ENCODE measurements at places on chromosomes 2 and 18.

- DNase-seq: no peak
These were observed 211.5 kb upstream of the RAB6C start for GRCh38 chr2:129768036-129768386.

GRCh38 chr2:238286987-238287736 is 1.2 kb downstream of the PER2 start:
- no peak for DNase-seq

- no peak for DNase-seq
These were observed 7.5 kb upstream of the RNF144A start for GRCh38 chr2:6909431-6910385.

DNA sequence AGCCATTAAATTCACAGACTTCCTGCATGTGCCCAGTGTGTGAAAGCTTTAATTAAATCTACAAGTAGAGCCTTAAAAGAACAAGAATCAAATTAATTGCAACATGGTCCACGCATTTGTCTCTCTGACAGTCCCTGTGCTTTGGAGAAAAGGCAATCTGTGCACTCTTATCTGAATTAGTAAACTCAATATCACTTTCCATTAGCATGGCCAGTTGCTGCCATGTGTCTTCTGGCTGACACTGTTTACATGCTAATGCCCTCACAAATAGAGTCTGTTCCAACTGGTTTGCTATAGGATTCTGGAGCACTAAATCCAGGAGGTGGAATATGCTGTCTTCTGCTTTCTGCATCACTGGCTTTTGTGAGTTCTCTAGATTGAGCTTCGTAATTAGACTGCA is 434.5 kb upstream of the RAB12 start:
- no peak for DNase-seq

- no peak for DNase-seq
These were observed 66.2 kb downstream of the MAP4K4 start for GRCh38 chr2:101763496-101764333.

DNA sequence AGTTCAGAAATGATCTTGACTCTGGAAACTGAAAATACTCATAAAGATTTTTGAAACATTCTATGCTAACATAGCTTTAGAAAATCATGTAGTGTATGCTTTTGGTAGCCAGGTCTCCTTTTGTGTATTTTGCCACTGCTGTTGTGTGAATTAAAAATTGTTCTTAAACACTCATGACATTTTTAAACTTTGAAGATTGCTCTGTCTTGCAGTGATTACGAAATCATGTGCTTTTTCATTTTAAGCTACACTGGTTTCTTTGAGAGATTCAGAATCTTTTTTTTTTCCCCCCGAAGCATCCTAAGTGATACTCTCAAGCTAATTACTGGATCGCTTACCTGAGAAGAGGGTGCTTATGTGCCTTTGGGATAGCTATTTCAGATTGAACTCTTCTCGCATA is 60.0 kb downstream of the ANKRD12 start:
- DNase-seq: no peak

GRCh38 chr18:59988098-59988706 is 88.4 kb downstream of the PMAIP1 start:
- DNase-seq: peak; percentile 74

DNA sequence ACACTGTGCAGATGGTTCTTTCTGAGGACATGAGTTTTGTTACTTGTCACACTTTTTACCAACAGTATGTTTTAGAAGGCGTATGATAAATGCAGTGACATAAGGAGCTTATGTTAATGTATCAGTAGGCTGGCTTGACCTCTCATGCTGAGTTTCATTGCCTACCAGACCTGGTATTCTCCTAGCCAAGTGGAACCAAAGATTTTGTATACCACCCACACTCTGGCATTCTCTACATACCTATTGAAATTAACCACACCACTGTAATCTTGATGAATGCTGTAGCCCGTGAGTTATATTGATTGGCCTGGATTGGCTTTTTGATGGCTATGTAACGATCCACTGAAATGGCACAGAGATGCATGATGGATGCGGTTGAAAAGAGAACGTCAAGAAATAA is 11.4 kb downstream of the HTR2B start:
- DNase-seq: no peak

DNA sequence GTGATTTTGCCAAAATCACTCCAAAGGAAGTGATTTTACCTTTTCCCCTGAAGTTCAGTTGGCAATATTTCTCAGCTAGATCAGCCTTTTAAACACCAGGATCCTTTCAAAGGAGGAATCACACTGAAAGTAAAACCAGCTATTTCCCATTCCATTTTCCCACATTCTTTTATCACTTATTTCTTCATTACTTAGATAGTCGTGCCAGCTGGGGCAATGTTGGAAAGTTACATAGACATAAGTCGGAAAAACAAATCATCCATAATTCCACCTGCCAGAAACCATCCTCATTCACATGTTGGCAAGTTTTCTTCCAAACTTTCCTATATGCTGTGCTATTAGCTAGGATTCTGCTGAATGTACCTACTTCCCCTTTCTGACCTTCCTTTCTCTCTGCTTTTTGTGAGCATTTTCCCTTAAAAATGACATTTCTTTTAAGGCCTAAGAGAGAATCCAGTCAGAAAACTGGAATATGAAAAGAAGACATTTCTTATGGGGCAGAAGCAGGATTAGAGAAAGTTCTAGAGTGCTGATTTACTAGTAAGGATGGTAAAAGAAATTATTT is 170.0 kb upstream of the STK17B start:
- no peak for DNase-seq

- no peak for DNase-seq
These were observed 16.7 kb downstream of the BCL11A start for GRCh38 chr2:60536746-60537145.

DNA sequence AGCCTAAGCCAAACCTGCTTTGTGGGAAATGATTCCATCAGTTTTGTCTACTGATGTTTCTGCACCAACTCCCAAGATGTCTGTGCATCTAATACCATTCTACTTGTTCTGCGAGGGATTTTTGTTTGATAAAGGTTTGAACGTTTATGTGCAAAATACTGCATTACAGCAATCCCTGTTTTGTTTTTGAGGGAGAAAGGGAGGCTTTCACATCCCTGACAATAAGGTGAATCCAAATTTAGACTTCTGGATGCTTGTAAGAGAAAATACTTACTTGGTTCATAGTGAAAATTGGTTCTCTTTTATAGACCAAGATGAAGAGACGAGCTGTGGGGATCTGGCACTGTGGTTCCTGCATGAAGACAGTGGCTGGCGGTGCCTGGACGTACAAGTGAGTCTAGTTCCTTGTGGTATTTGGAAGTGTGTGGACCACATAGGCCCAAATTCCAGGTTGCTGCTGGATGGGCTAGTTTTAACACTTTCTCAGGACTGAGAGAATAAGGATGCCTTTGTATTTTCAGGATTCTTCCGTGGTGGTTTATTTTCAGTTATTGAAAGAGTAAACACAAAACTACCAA is 1.1 kb downstream of the RPL37A start:
- DNase-seq: peak; percentile 19
